ENCODE measurements at places on chromosomes 2 and 18. TPM values are rescaled to one million over a fixed set of nuclear protein-coding genes. Genes with fewer than 3 reads are reported as not detected.

Gene BARD1
- total RNA-seq, result 8.3 TPM

Gene CNGA3
- total RNA-seq, result not detected

Gene SERPINB10
- total RNA-seq, result 1.2 TPM

- peak; percentile 51 for DNase-seq
Observed at GRCh38 chr2:240913810-240914644, 7.9 kb downstream of the CROCC2 start.

DNA sequence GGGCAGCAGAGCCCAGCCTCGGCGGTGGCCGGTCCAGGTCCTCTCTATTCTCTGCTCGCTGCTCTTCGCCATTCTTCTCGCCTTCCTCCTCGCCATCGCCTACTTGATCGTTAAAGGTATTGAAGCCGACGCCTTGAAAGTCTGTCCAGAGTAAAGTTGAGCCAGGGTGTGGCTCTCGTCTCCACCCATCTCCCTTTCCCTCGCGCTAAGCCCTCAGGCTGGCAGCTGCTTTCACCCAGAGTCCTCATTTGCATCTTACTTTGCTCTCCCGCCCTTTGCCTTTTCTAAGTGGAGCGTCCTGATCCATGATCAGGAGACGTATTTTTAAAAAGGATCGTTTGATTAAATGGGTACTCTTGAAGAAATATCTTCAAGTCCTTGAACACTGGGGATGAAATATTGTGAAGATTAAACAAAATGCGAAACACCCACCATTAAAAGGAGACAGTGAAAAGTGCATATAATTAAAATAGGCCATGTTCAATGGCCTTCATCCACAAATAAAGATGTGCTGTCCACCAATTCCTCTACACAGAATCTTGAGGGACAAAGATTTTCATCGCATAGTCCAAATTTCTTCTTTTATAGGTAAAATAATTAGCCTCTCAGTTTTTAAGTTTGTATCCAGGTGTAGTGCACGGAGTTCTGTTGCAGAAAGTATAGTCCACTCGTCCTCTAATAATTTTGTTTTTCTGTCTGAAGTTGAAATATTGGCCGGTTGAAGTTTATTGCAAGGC is 657 bp downstream of the ARL6IP6 start:
- peak; percentile 67 for DNase-seq

DNA sequence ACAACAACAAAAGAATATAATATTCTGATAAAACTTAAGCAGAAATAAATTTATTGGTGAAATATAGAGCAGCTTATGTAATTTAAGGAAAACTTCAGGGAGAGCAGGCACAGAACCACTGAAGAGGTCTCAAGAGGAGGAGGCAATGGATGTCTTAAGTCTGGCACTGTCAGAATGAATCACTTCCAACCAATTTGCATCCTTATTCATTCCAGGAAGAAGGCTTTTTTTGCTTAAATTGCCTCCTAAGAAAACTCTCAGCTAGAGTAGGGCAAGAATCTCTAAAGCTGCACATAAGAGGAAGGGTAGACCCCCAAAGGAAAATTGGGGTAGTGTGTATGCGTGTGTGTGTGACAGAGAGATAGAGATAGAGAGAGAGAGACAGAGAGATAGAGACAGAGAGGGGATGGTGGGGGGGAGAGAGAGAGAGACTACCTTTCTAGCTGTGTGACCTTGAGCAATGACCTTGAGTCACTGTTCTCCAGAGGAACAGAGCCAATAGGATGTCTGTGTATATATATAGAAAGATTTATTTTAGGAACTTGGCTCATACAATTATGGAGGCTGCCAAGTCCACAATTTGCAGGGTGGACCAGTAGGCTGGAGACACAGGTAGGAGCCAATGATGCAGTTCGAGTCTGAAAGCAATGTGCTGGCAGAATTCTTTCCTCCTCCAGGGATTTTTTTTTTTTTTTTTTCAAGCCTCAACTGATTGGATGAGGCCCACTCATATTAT is 96.4 kb upstream of the LINC00305 start:
- no peak for DNase-seq

Measured in SK-MEL-5 (cell line).